Stimulated activated CD8-positive, alpha-beta memory T cell treated with anti-CD3 and anti-CD28 coated beads, Interleukin-4, amount 100 ng/mL, for 48 hours (primary cell): ENCODE measurements at places on chromosomes 7 and 10.
A peak's percentile ranks its signal among the peaks of the same experiment; 100 is the strongest.

- DNase-seq = no peak
Observed at GRCh38 chr10:61958805-61959204, 57.3 kb downstream of the ARID5B start.

DNA sequence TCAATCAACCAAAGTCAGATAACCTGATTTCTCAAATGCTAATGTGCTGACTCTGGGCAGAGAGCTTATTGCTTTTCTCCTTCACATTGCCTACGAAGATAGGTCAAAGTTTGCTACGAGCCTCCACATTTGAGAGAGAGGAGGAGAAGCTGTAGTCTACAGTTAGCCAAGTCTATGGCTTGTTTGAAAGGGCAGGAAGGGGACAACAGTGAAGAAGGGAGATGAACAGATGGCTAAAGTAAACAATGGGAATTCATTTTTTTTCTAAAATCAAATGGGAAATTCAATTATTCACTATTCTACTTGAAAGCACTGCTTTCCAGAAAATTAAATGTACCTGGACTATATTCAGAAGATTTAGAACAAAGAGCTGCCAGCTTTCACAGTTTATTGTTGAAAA is 126.7 kb upstream of the C1QL3 start:
- no peak for DNase-seq

DNA sequence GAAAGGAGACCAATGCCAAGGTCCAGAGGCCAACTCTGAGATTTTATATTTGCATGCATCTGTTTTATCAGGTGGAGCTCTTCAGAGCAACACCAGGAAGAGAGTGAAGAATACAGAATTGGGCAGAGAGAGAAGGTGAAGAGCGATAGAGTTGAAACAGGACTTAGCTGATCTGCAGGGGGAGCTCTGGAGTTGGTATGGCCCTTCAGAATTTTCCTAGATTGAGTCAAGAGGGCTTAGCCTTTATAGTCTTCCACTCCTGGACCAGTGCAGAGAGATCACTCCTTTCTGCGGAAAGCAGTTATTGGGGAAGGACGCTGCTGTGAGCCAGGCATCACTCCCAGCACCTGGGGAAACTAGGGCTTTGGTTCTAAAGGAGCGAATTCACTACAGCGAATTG is 105.0 kb upstream of the DGKB start:
- DNase-seq = no peak

DNA sequence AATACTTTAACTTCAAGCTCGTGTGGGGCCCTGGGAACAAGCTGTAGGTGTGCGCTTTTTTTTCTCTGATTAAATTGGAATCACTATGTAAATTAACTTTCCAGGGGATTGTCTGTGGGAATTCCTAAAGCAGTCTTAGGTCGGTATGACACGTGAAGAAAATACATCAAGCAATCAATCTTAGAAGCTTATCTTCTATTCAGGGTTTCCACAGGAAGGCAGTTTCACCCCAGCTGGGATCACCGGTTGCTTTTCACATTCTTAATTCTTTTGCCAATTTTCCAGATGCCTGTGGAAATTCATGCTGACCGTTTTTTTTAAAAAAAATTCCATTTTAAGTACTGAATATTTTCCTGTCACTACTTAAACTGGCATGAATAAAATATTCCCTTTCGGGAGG is 41.9 kb downstream of the CAMK1D start:
- no peak for DNase-seq

DNA sequence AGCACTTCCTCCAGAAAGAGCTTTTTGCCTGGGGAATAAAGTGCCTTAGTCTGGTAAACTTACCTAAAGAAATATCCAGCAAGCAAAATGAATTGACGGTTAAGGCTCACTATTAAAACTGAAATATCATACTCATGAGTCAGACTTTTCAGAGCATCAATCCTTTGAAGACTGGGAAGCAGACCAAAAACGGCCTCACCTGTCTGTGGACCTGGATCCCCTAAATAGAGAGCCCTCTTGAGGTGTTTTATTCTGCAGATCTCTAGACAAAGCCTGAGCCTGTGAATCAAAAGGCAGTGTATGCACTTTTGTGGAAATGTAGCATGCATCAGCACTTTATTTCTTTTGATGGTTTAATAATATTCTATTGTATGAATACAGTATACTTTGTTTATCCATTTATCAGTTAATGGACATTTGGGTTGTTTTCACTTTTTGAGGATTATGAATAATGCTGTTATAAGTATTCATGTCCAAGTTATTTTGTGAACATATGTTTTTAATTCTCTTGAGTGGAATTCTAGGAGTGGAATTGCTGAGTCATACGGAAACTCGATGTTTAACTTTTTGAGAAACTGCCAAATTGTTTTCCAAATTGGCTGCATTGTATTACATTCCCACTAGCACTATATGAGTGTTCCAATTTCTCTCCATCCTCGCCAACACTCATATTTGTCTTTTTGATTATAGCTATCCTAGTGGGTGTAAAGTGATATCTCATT is 449.0 kb upstream of the IGFBP3 start:
- DNase-seq = no peak

GRCh38 chr7:116497708-116498107 is 1.8 kb upstream of the CAV2 start:
- no peak for DNase-seq

DNA sequence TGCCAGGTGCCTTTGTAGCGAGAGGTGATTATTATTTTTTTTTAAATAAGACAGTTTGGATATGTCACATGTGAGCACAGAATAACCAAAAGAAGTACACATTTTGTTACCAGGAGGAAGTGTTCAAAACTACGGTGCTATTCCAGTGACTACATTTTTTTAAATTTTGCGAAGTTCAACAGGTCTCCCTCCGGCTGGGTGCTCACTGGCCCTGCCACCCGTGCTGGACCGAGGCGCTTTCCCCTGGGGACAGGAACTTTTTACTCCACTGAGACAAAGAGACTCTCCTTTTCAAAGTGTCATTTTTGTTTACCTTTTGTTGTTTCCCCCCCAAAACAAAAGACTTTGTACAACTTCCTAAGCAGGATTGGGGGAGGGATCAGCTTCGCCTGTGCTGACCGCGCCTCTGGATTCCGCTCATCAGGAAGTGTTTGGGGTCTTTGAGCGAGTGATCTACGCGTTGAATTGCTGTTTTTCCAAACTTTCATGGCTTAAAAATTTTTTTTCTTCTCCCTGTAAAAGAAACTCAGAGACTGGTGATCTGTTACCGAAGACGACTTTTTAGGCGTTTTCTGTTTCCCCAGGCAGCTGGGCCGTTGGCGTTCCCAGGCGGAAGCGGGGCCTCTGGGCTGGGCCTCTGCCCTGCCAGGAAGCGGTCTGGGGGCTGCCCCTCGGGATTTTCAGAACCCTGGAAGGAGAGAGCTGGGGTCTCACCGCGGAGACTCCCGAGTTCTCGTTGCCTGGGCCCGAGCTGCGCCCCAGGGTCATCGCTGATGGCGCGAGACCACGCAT is 7.2 kb downstream of the EN2 start:
- DNase-seq = no peak

- DNase-seq = no peak
Observed at GRCh38 chr10:34396663-34397062, 418.4 kb downstream of the PARD3 start.

DNA sequence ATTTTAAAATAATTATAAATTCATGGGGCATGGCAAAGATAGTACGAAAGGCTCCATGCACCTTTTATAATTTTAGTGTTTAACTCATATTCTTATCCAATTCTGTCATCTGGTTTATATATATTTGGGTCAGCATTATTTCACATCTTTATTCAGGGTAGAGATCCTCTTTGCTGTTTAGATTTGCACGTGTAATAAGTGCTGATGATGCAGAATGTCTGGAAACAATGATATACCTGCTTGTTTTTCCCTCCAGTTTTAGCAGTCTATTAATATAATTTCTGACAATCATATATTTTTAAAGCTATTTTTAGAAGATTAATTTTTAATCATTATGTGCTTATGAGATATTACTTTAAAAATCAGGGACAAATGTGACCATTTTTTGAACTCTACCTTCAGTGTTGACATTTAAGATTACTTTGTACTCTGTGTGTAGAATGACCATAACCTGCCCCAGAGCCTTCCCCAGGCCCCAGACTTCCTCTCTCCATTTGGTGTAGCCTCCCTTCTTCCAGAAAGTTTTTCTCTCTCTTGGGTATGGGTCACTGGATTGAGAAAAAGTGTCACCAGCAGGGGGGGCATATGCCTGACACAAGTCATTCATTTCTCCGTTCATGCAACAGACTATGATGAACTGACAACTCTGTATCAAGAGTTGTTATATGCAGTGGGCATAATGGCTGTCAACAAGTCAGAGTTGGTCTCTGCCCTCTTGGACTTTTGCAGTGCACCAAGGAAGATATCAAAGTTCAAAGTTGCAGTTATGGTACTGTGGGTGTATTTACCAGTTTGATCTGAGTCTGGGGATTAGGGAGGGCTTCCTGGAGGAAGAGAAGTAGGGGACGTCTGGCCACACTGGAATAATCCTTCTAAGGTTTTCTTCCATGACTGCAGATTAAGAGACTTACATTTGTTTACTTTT is 192.6 kb upstream of the CCDC6 start:
- peak; percentile 25 for DNase-seq
